Activated naive CD8-positive, alpha-beta T cell treated with anti-CD3 and anti-CD28 coated beads, Interleukin-2, amount 50 U/mL, for 24 hours (primary cell): ENCODE measurements at places on chromosomes 5 and 9.

DNA sequence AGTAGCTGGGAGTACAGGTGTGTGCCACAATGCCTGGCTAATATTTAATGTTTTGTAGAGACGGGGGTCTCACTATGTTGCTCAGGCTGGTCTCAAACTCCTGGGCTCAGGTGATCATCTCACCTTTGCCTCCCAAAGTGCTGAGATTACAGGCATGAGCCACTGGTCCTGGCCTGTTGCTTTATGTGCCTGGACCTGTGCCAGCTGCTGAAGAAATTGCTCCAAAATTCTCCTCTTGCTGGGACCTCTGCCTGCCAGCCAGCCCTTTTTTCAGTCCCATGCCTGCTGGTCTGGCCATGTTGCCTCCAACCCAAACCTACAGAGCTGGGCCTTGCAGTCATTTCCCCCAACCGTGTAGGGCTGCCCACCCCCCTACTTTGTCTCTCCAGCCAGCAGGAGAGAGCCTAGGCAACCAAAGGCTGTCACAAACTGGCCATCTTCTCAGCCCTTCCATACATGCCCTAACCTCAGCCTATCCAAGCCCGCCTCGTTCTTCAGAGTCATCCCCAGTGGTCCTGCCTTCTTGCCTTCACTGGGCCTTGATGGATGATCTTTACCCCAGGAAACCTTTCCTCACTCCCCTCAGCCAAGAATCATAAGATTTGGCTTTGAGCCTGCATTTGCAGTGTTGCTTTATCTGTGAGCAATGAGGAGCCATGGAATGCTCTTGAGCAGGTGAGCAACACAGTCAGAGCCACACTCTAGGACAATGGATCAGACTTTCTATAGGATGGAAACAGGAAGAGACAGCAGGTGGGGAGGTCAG lies 27.4 kb upstream of the SYNPO start:
- DNase-seq = no peak

GRCh38 chr5:103228588-103228987 lies 30.0 kb upstream of the MACIR start:
- DNase-seq = no peak

- no peak for DNase-seq
Observed at GRCh38 chr9:128972956-128973355, 25.5 kb downstream of the NUP188 start.

DNA sequence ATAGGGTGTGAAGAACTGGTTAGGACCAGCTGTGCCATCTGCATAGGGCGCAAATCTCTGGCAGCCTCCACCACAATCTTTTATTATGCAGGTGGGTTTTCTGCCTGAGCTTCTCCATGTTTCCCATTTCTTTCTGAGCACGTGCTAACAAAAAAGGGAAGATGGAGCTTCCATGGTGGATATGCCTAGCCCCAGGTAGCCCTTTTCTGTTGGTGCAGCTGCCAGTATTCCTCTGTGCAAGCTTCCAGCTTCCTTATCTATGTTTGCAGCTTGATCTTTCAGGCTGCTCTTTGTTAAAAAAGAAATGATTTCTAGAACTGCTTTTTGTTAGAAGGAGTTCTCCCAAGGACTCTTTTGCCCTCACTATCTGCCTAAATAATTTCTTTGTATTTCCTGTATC lies 95.0 kb upstream of the EPB41L4A start:
- DNase-seq = no peak

GRCh38 chr9:33202018-33202417 lies 34.9 kb upstream of the B4GALT1 start:
- DNase-seq = no peak

DNA sequence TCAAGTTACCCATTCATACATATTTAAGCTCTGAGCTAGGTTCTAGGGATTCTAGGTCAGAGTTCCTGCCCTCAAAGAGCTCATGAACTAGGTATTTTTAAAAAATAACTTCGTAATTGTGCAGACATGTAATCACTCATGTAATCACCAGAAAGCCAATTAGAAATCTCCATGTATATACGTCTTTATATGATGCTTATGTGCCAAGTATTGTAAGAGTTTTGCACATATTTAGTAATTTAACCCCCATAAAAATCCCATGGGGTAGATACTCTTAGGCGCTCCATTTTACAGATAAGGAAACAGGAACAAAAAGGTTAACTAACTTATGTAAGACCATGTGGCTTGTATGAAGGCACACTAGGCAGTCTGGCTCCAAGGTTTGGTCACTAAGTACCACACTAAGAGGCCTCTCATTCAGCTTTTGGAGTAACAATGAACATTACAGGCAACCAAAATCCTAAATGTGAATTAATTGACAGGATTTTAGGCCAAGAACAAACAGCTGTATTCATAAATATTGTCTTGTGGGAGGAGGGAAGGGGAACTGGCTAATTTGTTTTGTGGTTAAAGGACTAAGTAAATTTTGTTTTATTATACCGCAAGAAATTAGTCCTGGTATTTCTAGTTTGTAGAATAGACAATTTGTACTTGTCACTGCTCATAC lies 1.7 kb upstream of the OTULINL start:
- no peak for DNase-seq

DNA sequence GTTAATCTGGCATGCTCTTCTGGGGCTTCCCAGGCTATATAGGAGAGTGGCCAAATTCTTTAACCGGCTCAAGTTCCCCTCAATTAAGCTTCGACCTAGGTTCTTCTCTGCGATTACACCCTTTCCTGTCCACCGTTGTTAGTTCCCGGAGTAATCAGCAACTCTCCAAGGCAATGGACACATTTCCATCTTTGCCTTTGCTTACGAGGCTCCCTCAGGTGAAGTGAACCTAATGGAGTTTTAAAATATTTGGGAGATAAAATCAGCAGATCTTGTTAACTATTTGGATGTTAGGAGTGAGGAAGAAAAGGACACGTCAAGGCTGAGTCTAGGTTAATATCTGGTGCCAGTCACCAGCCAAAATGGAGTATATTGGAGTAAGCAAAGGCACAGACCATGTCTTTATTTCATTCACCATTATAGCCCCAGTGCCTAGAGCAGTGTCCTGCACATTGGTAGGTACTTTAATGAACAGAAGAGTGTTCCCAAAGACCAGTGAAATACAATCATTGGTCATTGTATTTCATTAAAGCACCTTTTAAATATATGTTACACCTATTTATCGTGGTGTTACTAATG lies 515 bp downstream of the UTP15 start:
- no peak for DNase-seq

DNA sequence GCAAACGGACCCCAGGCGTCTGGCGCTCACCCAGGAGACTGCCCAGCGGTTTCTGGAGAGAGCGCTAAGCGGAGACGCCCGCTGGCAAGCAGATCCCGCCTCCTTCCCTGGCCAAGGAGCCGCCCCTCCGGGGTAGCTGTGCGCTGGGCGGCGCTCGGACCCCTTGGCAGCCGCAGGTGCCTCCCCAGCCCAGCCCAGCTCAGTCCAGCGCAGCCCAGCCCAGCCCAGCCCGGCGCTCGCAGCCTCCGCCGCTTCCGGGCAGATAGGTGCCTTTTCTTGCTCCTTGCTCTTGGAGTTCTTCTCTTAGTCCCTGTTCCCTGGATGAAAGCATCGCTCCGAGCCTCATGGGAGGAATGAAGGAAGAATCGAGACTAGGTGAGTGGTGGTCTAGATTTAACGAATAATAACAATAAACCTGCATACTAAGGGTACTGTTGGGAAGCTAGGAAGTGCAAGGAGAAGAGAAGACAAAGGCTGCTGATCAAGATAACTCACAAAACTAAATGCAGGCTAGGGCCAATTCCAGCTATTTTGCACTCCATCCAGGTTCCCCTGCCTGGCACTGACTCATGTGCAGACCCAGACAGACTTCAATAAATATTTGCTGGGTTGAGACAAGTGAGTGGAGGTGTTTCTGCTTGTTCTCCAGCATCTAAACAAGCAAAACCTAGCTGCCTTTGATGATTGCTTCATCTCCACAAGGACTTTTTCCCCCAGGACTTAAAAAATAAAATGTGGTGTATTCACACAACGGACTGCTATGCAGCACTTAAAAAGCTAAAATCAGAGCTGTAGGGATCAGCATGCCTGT lies at the start of gene STK32A:
STK32A (plus strand) TSS at position 202 of the 811 bp plus-strand sequence. CDS start 4,609 bp downstream, outside the sequence.
- DNase-seq = no peak

GRCh38 chr9:101736717-101737116 lies 1.7 kb downstream of the GRIN3A start:
- DNase-seq = no peak

DNA sequence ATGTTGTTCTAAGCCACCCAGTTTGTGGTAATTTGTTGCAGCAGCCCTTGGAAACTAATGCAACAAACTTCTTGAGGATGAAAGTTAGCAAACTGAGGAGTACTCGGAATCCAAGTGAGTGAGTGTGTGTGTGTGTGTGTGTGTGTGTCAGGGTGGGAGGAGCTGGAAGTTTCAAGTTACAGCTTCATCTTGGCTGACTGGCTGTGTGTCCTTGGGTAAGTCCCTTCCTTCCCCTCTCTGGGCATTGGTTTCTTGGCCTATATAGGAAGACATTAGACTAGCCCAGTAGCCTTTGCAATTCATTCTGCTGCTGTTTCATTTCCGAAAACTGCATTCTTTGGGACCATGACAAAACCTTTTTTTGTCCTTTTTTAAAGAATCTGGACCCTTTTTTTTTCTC lies 157.2 kb downstream of the MELK start:
- DNase-seq = no peak

DNA sequence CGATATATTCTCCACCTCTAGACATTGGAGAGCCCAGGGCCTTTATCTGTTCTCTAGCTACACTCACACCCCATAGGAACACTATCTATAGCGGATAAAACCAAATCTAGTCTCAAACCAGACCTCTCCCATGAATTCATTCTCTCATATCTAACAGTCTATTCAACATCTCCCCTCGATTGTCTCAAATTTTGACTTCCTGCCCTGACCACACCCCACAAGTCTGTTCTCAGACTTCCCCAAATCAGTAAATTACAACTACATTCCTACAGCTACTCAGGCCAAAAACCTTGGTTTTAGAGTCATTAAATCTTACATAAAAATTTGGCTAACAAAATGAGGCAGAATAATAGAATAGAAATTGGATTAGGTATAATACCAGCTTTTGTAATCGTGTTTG lies 12.5 kb upstream of the SLC1A3 start:
- DNase-seq = no peak

DNA sequence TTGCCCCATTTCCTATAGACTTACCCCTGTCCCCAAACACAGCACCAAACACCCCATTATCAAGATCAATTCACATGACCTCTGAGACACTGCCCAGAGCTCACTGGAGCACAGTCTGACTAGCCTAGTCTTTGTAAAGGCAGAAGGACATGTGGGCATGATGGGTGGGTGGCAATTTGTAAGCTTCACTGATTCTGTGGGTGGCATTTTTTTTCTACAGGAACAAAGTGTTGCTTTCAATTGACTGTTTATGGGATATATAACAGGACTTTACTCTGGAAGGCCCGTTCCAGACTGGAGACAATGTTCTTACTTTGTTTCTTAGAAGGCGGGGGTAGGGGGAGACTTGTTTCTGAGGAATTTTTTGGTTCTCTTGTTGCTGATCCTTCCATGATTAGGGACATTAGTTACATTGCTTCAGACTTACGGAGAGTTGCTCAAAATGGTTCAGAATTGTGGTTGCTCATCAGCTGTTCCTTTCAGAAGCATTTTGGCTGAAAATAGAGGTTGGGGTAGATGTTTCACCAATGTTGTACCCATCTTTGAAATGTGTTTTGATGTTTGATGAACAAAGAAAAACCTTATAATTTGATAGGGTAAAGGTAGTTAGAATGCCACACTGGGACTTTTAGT lies 20.2 kb downstream of the NNT start:
- no peak for DNase-seq

- no peak for DNase-seq
Observed at GRCh38 chr9:135995816-135996215, 34.6 kb upstream of the UBAC1 start.

GRCh38 chr5:126948011-126948355 lies 82.4 kb downstream of the MARCHF3 start:
- no peak for DNase-seq

- no peak for DNase-seq
Observed at GRCh38 chr9:138077126-138077525, 199.5 kb downstream of the CACNA1B start.
